ENCODE measurements at places on chromosomes 11 and 22.

- no peak for DNase-seq
Measured at GRCh38 chr22:20970939-20971657, 4.0 kb downstream of the AIFM3 start.

DNA sequence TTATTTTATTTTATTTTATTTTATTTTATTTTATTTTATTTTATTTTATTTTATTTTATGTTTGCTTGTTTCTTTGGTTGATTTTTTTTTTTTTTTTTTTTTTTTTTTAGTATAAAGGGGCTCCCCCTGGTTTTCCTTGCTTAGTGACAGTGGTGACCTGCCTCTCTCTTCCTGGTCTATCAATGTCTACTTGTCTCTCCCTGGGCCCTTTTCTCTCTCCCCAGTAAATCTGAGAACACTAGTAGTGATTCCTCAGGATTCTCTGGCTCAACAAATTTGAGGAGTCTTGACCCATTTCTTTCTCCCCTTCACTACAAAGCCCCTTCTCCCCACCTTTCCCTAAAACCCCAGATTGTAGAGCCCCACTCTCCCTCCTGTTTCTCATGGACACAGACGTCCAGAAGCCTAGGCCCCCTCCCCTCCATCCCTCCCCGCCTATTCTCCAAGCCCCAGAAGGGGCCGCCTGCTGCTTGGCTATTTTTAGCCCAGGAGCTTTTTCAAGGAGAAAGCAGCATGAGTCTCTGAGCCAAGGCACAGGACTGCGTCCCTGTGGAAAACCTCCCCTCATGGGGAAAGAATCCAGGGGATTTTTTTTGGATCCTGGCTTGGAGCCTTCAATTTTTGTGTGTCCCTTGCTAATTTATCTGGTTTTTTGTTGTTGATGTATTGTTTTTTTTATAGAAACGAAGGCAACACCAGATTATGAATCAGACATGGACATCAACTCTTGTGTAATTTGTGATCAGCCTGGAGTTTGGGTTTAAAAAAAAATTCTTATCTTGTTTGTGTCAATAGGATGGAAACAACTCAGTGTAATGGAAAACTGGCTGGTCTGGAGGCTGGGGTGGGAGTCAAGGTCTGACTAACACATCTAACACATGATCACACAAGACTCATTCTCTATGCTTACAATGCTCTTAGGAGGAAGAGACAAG is 17.5 kb upstream of the ACCSL start:
- DNase-seq: no peak

GRCh38 chr11:81246941-81247340 is 1486.7 kb downstream of the FAM181B start:
- DNase-seq: no peak

DNA sequence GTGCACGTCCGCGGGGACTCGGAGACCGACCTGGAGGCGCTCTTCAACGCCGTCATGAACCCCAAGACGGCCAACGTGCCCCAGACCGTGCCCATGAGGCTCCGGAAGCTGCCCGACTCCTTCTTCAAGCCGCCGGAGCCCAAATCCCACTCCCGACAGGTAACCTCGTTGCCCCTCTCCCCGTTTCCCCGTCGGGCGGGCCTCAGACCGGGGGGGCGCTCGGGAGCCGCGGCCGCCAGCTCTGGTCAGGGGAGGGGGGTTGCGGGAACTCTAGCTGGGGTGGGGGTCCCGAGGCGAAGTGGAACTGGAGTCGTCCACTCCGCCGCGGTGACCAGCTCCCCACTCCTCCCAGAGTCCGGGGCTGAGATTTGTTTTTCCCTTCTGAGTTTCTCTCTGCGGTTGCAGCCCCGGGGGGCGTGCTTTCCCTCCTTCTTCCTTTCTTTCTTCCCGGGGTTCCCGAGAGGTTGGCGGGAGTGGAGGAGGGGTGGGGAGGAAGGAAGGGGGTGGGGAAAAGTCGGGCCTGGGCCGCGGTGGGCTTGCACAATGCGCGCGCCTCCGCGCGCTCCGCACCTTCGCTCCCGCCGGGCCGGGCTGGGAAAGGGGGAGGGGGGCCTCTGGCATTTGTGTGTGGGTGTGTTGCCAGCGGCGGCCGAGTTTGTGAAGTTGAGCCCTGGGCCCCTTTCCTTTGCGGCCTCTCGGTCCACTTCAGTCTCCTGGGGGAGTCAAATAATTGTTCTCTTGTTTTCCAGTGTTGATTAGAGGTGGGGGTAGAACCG is 952 bp downstream of the YAP1 start:
- no peak for DNase-seq

DNA sequence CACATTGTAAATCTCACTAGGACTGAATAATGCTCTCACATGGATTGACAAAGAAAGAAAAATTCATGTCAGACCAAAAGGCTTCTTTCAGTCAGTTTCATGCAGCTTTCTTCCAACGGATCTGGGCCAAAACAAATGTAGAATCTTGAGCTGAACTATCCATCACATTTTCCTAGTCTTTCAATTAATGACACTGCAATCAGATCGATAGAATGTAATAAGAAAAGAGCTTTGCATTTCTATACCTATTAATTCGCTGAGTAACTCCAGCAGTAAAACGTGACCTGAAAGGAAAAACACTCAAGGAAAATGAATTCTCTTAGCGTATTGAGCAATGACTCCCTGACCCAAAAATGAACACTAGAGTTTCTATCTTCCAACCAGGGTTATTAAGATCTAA is 194.8 kb upstream of the BLID start:
- DNase-seq: no peak

- no peak for DNase-seq
Measured at GRCh38 chr22:44822534-44822933, 70.2 kb downstream of the ARHGAP8 start.

DNA sequence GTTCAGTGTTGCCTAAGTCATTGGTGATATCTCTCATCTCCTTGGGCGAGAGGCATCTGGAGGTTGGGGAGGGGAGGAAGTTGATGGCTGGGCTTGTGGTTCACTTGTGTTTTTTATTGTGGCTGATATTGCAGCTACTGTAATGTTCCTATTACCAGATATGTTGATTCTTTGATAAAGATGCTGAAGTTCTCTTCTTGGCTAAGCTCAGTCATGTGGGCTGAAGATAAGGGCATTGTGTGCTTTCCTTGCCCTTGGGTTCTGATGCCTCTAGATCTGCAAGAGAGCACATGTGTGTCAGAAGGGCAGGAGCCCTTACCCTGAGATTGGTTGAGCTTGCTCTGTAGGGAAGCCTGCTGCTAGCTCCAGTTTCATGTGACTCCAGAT is 12.0 kb downstream of the STX3 start:
- DNase-seq: peak; percentile 26

- no peak for DNase-seq
Measured at GRCh38 chr11:2997406-2997805, 5.3 kb upstream of the NAP1L4 start.

DNA sequence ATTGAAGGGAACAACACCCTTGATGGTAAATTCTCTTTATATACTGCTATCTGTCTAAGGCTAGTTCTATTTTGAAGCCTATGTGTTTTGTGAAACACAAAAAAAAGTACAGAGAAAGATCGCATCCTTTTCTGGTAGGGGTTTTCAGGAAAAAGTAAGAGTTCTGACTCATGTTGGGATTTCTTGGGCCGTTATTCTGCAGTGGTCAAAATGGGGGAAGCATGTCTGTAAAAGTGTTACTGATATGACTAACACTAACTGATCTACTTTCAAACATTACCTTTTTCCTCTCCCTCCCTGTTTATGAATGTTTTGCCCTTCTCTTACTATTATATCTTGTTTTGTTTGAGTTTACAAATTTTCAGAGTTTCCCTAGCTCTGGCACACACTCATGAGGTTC is 53.9 kb downstream of the CTNND1 start:
- DNase-seq: peak; percentile 58

GRCh38 chr22:23609983-23610781 is 21.9 kb downstream of the DRICH1 start:
- DNase-seq: peak; percentile 35

GRCh38 chr22:22943521-22944267 is 56.1 kb downstream of the IGLL5 start:
- no peak for DNase-seq

GRCh38 chr11:118274186-118274585 is 10.1 kb upstream of the MPZL2 start:
- no peak for DNase-seq

- DNase-seq: peak; percentile 52
Measured at GRCh38 chr11:86869966-86870570, 69.7 kb downstream of the PRSS23 start.

DNA sequence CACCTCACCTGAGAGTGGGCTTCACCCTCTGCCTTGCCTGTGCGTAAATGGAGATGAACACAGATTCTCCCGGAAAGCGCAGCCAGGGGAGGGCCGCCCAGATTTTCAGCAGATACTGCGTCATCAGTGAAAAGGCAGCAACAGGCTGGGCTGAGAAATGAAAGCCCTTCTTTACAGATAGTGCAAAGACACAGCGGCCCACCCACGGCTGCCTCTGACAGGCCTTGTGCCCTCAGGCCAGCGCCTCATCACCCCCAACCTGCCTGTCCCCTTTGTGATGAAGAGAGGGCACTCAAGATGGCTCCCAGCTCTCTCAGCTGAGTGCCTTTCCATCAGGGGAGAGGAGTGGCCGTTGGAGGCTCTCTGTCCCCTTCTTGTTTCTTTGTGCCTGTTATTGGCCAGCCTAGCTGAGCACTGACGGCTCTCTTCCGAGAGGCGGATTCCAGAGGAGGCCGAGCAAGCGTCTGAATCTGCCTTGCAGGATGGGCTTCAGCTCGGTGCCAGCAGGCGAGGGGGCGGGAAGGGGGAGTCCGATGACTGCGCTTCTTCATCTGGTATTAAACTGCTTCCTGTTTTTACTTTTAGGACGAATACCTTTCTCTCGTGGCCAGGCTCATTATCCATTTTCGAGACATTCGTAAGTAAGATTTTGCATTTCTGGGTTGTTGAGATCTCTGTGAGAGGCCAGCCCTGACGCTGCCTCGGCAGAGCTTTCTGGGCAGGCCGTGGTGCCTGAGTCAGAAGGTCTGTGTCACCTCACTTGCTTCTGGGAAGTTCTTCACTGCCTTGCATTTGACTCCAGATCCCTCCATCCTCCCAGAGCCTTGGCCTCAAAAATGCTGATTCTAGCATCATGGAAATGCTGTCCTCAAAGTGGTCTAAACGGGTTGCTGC is 43.7 kb downstream of the MED15 start:
- DNase-seq: peak; percentile 57

DNA sequence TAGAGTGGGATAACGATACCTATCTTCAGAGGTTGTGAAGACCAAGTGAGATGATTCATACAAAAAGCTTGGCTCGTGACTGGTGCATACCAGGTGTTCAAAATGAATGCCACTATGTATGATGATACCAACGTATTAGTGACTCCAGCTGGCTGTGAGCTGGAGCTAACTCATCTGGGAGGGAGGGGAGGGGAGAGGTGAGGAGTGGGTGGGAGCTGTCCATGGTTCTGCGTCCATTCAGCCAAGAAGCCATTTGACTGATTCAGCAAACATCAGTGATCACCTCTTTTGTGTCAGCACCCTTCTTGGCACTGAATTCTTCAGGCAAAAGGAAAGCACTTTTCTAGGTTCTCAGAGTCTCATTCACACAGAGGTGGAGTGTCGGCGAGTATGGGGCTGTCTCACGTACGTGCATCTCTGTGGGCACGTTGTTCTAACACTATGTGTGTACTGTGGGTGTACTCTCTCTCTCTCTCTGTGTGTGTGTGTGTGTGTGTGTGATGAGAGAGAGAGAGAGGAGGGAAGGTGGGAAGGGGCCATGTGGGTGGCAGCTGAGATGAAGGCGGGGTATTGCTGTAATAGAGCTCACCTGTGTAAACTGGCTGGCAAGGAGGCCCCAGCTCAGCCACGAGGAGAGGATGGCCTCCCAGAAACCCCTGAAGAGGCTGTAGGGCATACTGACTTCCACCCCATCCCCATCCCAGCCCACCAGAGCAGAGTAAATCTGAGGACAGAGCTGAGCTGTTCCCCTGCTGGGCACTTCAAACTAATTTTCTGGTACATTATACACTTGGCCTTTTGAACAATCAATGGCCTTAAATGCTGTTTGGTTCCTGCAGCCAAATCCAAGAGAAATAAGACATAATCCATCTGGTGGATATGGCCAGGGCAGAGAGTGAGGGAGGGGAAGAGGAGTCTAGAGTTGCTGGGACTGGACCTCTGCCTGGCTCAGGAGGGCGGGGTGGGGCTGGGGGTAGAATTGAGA is 96.1 kb upstream of the THY1 start:
- DNase-seq: no peak

DNA sequence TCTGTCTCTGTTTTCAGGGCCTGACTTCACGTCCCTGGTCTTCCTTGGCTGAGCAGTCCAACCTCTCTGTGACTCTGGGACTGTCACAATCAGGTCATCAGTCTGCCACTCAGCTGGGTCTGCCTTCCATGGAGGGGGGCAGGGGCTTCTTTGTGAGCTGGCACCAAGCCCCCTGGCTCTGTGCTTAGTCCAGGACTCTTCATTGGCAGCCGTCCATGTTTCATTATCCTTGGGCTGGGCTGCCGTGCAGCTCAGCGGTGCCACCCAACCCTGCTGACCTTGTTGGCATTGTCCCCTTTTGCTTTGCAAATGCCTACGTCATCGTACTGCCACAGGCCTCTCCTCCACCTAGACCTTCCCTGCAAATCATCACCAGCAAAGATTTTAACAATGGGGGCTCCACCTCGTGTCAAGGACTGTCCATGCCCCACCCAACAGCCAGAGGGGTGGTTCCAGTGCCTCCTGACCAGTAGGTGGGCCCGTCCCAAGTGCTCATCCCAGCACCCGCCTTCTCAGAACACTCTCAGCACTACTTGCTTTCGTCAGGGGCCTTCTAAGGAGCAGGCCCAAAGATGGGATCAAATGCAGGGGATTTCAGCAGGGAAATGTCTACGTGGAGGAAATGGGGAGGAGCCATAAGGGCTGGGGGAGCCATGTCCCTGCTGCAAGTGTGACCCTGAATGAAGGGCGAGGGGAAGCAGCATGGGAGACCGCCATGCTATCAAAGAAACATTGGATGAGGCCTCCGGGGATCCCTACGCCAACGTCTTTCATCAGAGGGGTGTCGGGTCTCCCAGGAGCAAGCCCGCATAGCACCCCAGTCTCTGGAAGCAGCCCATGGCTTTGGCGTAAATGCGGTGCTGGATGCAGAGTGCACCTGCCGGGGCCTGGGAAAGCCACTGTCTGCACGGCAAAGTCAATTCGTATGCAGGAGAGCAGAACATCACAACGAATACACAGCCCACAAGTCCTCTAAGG is 18.2 kb downstream of the KRTAP5-6 start:
- no peak for DNase-seq

DNA sequence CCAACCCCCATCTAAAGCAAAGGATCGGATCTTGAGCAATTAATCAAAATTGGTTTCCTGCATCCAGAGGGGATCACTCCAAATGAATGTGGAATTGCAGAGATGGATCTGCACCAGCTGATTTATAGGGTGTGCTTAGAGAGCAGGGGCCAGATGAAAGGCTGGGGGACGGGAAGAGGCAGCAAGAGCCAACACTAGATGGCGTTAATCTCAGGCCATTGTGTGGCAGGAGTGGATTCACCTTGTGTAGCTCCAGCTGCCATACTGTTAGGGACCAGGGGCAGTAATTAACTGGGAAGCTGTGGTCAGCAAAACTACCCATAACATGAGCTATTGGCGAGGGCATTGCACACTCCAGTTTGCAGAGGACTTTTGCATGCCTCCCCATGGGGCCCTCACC is 35.6 kb downstream of the SERPINH1 start:
- DNase-seq: peak; percentile 35

All from activated CD4-positive, alpha-beta T cell treated with anti-CD3 and anti-CD28 coated beads, Interleukin-2, amount 50 U/mL, for 16 hours (primary cell).